ENCODE measurements at places on chromosomes 11 and 22.

- DNase-seq: no peak
Observed at GRCh38 chr22:42459287-42460063, 27.3 kb upstream of the NFAM1 start.

DNA sequence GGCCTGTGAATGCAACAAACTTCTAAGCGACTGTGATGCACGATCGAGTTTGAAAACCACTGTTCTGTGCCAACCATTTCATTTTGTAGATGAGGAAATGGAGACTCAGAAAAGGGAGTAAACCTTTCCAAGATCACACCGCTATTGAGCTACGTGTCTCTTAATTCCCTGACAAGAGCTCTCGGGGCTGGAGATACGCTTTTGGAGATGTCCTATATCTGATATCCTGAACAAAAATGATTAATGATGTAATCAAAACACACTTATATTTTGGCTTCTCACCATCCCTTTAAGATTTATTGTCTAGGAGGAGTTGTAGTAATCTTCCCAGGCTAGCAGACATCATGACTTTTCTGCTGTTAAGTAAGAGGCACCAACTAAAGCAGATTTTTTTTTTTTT, 1.7 kb upstream of the PARVA start:
- DNase-seq: no peak

- DNase-seq: no peak
Observed at GRCh38 chr22:19480789-19481188, 1.1 kb downstream of the CDC45 start.

DNA sequence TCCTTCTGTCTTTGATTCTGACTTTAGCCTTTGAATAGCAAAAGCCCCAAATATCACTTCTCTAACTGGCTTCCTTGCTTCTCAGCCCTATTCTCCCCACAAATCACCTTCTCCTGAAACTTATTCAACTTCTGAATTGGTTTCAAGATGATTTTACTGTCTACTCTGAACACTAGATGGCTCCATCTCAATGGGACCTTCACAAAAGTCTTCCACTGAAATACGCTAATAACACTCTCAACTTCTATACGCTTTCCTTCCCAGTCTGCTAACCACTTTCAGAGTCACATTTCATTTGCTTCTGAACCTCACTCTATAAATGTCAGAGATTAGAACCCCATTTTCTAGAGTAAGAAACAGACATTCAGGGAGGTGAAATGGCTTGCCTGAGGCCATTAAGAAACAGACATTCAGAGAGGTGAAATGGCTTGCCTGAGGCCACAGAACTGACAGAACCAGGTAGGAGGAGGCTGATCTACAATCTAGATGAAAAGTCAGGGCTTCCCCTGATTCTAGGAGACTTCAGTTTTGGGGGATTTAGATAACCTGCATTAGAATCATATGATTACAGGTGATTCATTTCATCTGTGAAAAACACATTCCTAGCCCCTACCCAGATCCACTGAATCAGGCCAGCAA, 20.6 kb downstream of the MORC2 start:
- DNase-seq: no peak

GRCh38 chr11:74072286-74072685, 63.4 kb upstream of the UCP3 start:
- no peak for DNase-seq

- DNase-seq: no peak
Observed at GRCh38 chr11:1571760-1572196, 293 bp downstream of the DUSP8 start.

GRCh38 chr11:45093761-45094455, 52.5 kb upstream of the PRDM11 start:
- DNase-seq: no peak

DNA sequence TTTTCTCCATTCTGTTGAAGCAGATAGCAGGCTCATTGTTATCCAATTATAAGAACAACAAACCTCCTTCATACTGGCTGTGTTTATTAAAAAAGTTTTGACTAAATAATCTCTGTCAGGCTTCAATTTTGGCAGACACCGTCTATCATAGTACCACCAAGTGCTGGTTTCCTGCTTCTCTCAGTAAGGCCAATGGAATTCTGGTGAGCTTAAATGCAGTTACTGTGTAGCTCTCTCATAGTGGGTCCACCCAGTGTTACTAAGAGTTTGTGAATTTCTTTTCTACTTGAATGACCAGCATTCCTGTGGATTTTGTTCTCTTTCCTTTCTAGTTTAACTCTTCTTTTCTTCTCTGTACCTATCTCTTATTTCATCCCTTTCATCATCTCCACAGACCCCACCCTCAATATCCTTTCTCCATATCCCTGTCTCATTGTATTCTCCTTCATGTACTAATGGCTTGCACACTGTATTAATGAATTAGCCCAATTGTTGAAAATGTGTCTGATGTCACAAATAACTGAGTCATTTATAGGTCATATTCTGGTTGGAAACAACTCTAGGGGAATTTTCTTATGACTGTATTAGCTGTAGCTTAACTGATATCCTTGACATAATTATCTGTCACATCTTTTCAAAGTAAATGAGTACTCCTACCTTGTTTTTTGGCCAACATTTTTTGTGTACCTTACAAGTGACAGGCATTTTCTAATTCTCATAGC, 372.1 kb downstream of the FAT3 start:
- no peak for DNase-seq

DNA sequence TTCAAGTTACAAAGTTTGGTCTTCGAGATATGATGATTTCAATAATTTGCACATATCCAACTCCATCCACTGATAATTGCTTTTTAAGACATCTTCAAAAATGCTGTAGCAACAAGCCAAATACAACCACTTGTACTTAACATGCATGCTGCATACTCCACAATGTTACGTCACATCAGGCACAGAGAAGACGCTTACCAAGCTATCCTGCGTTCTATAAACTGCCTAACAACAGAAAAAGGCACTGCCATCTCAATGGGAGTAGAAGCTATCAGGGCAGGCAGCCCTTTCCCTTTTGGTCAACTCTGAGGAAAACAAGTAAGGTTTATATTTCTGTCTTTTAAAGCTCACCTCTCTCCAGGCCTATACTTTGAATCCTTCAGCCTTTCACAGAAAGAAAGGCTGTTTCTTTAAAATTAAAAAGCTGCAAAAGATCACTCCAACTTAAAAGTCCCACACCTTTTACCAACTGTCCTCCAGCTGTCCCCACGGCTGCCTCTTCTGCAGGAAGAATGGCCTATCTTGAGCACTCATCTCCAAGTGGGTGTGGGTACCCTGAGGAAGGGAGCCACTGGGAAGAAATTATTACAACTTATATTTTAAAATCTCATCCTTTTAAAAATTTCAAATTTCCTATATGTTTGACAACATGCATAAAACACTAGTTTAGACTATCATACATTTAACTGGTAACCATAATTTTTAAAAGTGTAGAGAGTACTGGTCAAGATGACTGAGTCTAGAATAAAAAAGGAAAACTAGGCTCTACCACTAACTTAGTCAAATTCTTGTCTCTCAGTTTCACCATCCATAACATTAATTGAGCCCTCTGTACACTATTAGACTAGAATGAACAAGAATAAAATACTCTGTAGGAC, 14.5 kb downstream of the PHF21A start:
- DNase-seq: no peak

GRCh38 chr11:78217650-78218541, 29.2 kb downstream of the USP35 start:
- no peak for DNase-seq

DNA sequence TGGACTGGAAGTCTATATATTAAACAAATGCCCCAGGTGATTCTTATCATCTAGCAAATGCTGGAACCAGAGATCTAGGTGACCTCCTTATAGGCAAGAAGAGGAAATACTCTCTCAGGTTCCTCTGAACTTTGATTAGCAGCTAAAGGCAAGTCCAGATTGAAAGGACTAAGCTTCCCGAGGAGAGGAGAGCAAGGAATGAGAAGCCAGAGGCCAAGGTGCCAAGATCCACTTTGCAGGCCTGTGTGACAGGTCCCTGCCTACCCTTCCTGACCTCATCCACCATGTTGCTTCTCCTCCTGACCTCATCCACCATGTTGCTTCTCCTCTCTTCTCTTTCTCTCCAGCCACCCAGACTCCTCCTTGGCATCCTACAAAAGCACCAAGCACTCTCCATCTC, 173.2 kb downstream of the LARGE1 start:
- no peak for DNase-seq

GRCh38 chr22:40542821-40543540, 93.5 kb downstream of the MRTFA start:
- DNase-seq: no peak

- no peak for DNase-seq
Observed at GRCh38 chr11:92827132-92827531, 142.3 kb upstream of the MTNR1B start.

- DNase-seq: no peak
Observed at GRCh38 chr11:102561636-102562035, 31.1 kb upstream of the MMP7 start.

DNA sequence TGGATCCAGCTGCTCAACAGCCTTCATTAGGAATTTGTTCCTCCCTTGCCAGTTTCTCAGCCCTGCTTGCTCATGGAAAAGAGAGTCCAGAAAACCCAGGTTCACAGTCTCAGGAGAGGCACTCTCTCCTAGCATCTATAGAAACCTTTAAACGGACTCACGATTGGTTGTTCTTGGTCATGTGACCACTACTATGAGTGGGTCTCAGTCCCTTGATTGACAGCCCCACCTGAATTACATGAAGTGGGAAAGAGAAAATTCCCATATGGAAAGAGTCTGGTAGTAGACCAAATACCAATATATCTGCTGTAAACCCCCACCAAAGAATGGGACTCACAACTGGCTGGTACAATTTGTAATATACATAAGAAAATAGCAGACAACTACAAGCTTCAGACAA, 54.4 kb downstream of the COMMD9 start:
- DNase-seq: no peak

DNA sequence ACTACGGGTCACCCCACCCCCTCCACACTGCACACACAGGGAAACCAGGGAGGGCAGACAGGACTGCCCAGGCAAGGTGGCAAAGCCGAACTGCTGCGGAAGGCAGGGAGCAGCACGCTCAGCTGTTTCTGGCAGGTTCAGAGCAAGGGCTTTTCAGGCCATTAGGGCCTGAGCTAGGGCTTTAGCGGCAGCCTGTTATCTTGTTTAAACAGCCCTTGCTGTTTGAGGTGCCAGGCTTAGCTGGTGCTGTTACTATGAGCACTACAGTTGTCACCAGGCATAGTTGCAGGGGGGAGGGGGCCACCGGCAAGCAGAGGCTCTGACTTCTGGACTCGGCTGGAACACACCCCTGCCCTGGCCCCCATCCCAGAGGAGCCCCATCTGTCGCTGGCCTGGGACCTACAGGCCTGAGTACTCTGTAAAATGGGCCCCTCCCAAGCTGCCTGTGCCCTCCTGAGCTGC, 34.9 kb downstream of the RSPH14 start:
- DNase-seq: no peak

DNA sequence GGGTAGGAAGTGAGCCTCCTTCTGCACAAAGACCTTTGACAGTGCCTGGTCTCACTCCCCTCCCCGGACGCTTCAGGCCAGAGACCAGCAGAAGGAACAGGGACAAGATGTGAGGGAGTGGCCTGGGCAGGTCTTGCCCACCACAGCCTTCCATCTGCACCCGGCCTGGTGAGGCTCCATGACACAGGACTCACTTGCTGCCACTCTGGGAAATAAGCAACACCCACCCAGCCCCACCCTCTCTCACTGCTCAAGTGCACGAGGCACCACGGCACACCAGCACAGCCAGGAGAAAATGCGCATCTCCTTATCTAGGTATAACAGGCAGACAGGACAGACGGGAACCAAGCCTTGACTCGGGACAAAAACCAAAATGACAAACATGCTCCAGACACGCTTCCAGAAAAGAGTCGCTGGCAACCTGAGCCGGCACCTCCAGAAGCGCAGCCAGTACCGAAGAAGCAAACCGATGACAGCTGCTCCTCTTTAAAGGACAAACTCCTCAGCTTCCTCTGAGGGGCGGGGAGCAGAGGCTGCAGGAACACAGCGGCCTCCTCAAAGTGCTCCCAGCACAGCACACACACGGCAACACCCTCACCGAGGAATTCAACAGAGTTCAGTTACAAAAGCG, 41.7 kb downstream of the BRD1 start:
- DNase-seq: no peak

- no peak for DNase-seq
Observed at GRCh38 chr22:20533879-20534265, 26.5 kb downstream of the MED15 start.

DNA sequence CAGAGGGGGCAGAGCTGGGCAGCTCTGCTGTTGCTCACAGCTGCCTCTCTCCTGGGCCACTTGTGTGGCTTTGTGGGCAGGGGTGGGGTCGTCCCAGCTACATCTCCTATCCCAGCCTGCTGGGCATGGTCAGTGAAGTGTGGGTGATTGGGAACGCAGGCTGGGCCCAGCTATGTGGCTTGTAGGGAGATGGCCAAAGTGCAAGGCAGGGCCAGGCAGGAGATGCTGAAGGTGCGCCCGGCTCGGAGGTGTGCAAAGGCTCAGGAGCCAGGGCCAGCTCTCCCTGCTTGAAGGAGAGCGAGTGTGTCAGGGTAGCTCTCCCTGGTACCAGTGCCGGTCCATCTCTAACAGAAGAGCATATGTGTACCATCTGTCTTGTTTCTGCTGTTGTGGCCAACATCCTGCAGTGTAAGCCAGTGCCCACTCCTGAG, 8.4 kb upstream of the RANBP1 start:
- DNase-seq: no peak

- DNase-seq: no peak
Observed at GRCh38 chr22:23675502-23676415, 15.1 kb upstream of the RGL4 start.

DNA sequence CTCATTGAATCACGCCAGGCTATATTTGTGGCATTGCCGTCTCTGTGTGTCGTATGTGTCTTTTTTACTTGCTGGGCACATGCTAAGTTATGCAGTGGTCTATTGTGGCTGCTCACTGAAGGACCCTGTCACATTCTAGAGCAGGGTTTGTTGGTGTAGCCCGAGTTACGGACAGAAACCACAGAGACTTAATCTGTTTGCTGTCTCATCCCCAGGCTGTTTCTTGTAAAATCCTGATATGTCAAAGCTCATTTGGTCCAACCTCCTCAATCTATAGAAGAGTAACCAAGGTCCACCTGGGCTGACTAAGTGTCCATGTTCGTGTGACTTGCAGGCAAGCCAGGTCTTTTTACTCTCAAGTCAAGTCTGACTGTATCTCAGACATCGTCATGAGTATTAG, 5.0 kb downstream of the DPF2 start:
- no peak for DNase-seq

DNA sequence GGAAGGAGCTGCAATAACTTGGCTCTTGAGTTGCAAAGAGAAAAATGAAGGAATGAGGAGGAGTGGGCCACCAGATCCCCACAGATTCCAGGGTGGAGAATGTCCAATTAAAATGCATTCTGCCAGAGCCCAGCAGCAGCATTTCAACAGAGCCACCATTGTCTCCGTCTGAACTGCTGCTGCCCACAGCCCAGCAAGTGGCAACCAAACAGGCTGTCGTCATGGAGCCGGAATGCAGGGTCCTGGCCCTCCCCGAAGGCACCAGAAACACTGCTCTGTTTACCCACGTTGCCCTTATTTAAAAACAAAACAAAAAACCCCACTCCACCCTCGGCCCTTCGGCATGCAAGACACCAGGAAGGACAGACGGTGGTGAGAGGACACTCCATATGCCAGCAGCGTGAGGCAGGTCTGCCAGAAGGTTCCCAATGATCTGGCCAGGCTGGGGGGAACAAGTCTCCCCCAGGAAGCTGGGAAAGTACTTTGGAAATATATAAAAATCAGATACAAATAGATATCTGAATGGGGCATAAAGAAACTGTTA, 32.5 kb downstream of the PLEKHA7 start:
- no peak for DNase-seq

GRCh38 chr11:12205330-12205729, 94.9 kb downstream of the MICAL2 start:
- DNase-seq: no peak

Data from stimulated activated CD8-positive, alpha-beta memory T cell treated with anti-CD3 and anti-CD28 coated beads, Interleukin-2, amount 100 ng/mL, for 1 hour (primary cell).